ENCODE measurements at places on chromosomes 4 and X. TPM values are rescaled to one million over a fixed set of nuclear protein-coding genes. Genes with fewer than 3 reads are reported as not detected.

Gene POLN
- 2.1 TPM for total RNA-seq

DNA sequence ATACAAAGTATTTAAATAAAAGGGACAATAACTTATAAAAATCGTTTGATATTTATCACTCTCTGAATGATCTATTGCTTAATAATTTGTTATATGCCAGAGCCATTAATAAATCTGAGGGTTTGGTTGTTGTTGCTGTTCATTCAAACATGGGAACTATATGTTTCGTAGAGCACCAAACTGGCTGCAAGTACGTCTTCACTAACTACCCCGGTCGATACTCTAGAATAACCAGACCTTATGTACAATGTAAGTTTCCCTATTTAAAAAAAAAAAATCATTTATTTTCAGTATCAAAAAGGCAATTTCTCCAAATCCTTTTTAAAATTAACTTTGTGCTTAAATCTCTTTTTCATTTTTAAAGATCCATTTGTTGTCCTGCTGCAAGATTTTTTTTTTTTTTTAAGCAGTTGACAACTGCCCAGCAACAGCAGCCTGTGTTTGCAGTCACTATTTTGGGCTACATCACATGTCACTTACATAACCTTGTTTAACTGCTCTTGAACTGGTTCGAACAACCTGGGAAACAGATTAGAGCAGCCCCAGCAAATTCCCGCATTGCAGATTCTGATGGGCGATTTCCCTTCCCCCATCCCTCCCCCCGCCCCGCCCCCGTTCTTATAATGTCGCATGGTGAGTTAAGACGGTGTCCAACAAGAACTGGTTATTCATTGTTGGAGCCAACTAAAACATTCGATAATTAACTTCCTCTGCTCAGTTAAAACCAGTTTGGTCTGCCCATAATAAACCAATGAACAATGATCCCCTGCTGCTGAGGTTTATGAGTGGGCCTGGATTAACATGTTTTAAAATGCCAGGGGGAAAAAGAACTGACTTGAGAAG, 238.9 kb downstream of the NR3C2 start:
- H3K27ac ChIP-seq, result no peak overlapping the region
- DNase-seq, result no peak
- no peak overlapping the region for H3K4me3 ChIP-seq
- H3K4me1 ChIP-seq, result no peaks in the 10 kb centered on the region
- no peaks in the 10 kb centered on the region for H3K36me3 ChIP-seq

GRCh38 chrX:137194164-137194563, 160.4 kb upstream of the GPR101 start:
- peaks cover 11% of the 10 kb centered on the region for H3K27me3 ChIP-seq
- H3K4me1 ChIP-seq, result no peaks in the 10 kb centered on the region
- H3K36me3 ChIP-seq, result no peaks in the 10 kb centered on the region
- peak; percentile 1 for DNase-seq
- no peak overlapping the region for H3K27ac ChIP-seq
- no peak overlapping the region for H3K4me3 ChIP-seq

- no peaks in the 10 kb centered on the region for H3K27me3 ChIP-seq
- no peaks in the 10 kb centered on the region for H3K36me3 ChIP-seq
- no peak overlapping the region for H3K27ac ChIP-seq
- H3K4me3 ChIP-seq, result no peak overlapping the region
These were observed 399.4 kb upstream of the ADGRL3 start for GRCh38 chr4:60800701-60801100.

DNA sequence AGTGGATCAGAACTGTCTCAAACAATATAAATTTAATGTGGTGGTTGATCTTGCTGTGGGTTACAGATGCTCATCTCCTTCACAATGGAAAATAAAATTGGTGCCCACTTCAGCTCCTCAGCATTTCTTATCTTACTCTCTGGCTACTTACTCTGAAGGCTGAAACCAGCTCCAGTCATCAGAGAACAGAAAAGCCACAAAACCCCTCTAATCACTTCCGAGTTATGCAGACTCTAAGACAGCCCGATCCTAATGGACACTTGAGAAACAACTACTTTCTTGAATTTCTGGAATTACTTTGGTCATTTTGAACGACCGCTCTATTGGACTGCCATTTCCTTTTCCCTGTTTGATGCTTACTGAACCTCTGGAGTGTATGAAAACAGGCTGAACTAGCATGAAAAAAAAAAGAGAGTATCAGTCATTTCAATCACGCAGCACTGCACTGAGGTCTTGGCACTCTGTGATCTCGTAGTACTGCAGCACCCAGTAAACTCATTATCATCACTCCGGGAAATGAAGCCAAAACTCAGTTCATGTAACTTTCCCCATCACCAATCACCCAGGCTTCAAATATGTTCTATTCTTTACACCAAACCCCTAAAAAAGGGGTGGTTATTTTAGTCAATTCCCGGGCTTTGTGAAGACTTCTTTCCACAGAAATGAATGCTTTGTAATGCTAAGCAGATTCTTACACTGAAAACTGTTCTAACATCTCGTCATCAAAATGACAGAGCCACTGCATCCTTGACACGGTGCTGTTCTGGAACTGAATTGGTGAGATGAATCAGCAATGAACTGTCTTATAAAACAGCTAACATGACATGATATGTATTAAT, 54.5 kb downstream of the TSPAN5 start:
- peaks cover 76% of the 10 kb centered on the region for H3K4me1 ChIP-seq
- H3K27me3 ChIP-seq, result no peaks in the 10 kb centered on the region
- peaks cover 17% of the 10 kb centered on the region for H3K36me3 ChIP-seq
- peak overlapping the region; percentile 52 for H3K27ac ChIP-seq
- no peak for DNase-seq

GRCh38 chrX:39381422-39381821, 580.2 kb downstream of the MID1IP1 start:
- no peaks in the 10 kb centered on the region for H3K27me3 ChIP-seq
- no peaks in the 10 kb centered on the region for H3K4me1 ChIP-seq
- H3K27ac ChIP-seq, result no peak overlapping the region
- DNase-seq, result no peak
- no peak overlapping the region for H3K4me3 ChIP-seq

Measured in activated T-helper 1 cell treated with anti-CD3 and anti-CD28 coated beads, Interleukin-12 subunit alpha, Interleukin-12 subunit beta, Interleukin-2, Interleukin-4 antibody, amounts not matched to agents 30 ng/mL and 10 ng/mL and 1 ng/mL, durations not matched to agents 14 hours and 24 hours and 36 hours (primary cell).